Activated CD8-positive, alpha-beta T cell treated with anti-CD3 and anti-CD28 coated beads for 36 hours (primary cell): ENCODE measurements at places on chromosomes 4 and X. TPM values are rescaled to one million over a fixed set of nuclear protein-coding genes. Genes with fewer than 3 reads are reported as not detected.

DNA sequence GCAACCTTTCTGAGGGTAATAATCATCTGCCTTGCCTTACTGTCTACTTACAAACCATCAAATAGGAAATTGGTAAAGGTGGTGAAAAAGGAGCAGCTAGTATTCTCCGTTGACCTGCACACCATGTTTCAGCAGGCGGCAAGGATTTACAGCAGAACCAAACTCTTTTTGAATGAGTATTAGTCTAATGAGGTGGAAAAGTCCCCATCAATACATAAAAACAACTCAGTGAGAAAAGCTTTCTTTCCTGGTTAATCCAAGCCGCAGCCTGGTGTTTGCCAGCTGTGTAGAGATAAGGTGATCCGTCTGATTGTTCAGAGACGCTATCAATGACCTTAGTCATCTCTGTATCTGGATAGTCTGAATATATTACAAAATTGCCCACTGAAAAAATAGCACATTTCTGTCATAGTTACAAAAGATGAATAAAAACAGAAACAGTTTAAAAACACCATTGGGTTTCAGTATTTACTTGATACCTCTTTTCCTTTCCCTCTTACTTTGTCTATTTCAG, 110.4 kb upstream of the TBC1D9 start:
- no peak for DNase-seq

GRCh38 chr4:173346074-173346473, 11.9 kb upstream of the HMGB2 start:
- no peak for DNase-seq

DNA sequence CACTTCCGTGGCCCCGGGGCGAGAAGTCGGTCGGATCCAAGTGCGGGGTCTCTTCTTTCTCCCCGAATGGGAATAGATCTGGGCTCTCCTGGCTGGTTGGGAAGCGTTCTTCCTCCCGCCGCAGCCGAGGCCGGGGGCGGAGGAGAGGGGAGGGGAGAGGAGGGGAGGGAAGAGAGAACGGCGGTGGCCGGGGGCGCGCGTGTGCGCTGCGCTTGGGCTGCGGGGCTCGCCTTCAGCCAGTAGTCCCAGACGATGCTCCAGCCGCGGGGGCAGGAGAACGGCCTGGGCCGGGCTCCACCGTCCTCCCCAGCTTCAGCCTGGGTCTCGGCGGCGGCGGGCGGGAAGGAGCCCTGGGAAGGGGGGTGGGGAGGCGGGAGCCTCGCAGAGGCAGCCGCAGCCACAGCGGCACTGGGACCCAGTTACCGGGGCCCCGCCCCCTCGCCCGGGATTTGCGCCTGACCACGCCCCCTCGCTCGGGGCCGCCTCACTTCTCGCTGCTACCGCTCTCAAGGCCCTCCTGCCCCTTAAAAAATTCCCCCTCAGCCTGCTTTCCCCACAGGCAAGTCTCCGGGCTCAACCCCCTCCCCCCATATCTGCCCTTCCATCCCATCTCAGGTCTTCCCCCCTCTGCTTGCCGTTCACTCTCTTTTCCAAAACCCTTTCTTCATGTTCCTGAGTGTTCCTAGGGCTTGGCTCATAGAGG, at the start of gene FGD1:
Gene FGD1 (minus strand): TSS at position 421 of the 703 bp plus-strand sequence. CDS start 802 bp downstream, outside the sequence.
- DNase-seq, result peak; percentile 34

NPY2R gene
- not detected for total RNA-seq

F8A3 gene
- total RNA-seq, result 11.0 TPM

SHROOM2 gene
- not detected for total RNA-seq

HDX gene
- 1.2 TPM for total RNA-seq

- DNase-seq, result no peak
Observed at GRCh38 chr4:103853627-103854026, 133.8 kb upstream of the TACR3 start.

C4orf36 gene
- not detected for total RNA-seq

ADH7 gene
- not detected for total RNA-seq

DNA sequence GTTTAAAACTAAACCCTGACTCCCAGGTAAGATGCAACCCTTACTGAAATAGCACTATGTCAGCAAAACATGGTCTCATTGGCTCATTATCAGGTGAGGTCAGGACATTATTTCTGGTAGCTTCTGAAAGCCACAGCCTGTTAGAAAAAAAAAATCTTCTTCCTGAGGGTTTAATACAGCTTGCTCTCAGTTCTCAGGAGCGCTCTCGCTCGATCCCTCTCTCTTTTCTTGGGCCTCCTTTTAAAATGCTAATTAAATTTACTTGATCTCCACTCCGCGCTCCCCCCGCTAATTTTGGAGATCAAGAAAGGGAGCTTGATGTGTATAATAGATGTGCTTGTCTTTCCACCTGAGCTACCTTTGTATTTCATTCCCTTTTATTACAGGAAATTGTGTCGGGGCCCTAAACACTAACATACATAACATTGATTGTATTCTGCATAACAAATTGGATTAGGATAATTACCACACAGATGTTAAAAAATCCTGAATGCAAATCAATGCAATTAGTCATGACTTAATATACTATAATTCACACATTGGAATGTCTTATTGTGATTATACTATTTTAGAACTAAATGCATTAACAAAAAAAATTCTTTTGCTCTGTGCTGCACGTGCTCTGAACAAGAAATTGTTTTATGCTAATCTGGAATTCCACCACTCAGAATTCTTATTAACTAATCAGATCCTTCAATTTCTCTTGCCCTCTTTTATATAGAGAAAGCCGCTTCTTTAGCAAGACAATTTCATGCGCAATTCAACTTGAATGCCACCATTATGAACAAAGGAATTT, 101.6 kb upstream of the TEX13D start:
- no peak for DNase-seq

ZFYVE28 gene
- total RNA-seq, result 4.9 TPM

- DNase-seq, result no peak
Observed at GRCh38 chr4:74159143-74159709, 1.3 kb downstream of the MTHFD2L start.

DNA sequence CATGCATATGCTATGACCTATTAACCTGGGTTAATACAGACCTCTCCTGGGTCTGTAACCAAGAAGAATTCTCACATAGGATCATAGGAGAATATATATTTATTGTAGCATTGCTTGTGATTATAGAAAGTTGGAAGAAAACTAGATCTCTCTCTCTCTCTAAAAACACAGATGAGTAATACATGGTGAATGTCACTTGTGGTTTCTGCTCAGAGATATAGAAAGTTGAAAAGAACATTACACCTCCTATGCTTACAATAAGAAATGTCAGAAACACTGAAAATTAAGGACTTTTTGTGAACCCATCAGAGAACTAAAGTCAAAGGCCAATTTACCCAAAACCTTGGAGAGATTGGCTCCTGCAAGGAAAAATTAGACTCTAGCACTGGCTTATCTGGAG, 1389.5 kb downstream of the FAM133A start:
- DNase-seq, result no peak

GRCh38 chr4:40520533-40520932, 109.1 kb downstream of the RBM47 start:
- DNase-seq, result no peak

CDK16 gene
- total RNA-seq, result 61.3 TPM

GRCh38 chr4:173195109-173195508, 26.5 kb downstream of the GALNT7 start:
- no peak for DNase-seq

DNA sequence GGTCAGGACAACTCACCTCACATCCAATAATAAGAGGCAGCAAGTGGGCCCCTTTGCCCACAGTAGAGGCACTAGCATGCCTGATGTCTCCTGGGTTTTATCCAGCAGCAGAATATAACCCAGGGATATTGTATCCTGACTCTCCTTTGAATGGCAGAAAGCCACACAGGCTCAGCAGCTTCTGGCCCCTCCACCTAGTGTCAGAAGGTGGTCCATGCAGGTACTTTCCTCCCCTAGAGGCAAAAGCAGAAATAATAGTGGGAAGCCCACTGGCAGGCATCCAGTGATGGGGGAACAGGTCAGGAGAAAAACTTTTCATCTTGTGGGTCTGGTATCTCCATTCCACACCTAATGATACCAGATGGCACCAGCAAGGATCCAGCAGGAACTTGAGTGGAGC, 75.5 kb upstream of the IRS4 start:
- DNase-seq, result no peak

RAB9B gene
- total RNA-seq, result 0.38 TPM

ELF4 gene
- total RNA-seq, result 17.5 TPM

KLB gene
- not detected for total RNA-seq

SHOX gene
- total RNA-seq, result not detected

MSL3 gene
- total RNA-seq, result 39.3 TPM

DNA sequence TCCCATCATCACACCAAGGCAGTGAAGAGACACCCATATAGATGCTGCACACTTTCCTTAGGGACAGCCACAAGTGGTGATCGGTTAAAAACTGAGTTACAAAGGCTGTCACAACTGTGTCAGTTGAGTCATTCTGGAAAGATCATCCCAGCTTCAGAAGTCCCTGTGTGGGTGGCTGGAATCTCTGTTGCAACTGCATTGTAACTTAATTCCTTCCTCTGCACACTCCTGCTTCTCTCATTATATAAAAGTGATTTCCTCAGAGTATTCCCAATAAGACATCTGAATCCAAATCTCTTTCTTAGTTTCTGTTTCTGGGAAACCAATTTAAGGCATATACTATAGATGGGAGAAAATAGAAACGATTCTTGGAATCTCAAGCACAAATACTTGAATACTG, 88.1 kb downstream of the FSTL5 start:
- no peak for DNase-seq

DNA sequence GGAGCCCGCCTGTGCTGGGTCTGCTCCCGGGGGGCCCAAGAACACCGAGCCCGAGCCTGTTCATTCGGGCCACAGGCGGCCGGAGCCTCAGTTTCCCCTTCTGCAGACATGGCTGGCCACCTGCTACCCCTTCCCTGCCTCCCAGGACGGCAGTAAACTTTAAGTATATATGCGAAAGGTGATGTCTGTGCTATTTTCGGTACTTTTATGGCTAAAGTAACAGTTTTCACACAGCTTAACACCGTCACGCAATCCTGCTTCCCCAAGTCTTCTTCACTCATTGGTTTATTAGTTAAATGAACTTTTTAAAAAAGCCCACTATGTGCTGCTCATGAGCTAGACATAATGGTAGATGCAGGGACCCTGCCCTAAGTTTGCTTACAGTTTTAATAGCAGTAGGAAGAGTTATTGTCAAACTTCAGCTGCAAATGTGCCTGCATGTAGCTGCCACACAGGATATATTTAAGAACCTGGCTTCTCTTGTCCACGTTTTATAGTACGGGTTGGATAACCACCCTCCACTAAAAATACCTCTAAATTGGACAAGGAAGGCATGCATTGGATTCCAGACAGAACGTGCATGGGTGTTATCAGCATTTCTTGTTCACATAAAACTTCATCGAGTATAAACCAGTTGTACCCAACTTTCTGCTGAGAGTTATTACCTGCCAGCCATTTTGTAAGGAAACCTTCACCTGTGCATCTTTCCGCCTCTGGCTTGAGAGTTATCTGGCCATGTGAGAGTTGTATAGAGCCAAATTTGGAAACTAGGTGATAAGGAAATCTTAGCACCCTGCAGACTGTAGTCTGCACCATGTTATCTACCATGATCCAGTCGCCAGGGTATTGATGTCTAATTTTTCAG, 741 bp downstream of the ANAPC4 start:
- DNase-seq, result no peak

- no peak for DNase-seq
Observed at GRCh38 chr4:8207314-8207713, 8.2 kb downstream of the SH3TC1 start.

GRCh38 chrX:35040871-35041270, 98.3 kb downstream of the FAM47B start:
- DNase-seq, result no peak

GRCh38 chr4:5747738-5748375, 36.9 kb downstream of the EVC start:
- DNase-seq, result no peak

GRCh38 chrX:32397562-32398216, 813.7 kb downstream of the DMD start:
- DNase-seq, result no peak

DNA sequence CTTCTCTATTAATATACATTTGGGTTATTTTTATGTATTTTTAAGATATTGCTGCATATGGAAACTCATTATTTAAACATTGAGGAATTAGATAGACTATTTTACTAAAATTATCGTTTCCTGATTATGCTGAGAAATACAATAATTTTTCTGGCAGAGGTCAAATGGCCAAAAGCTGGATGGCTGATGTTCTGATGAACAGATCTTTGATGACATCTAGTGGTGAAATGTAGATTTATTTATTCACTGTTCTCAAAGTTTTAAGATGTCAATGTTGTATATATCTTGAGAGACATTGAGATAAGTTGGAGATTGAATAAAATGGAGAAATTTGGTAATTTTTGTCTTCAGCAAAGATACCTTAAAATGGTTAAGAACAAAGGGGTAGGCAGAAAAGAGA, 96.2 kb downstream of the UGT8 start:
- DNase-seq, result no peak

GRCh38 chrX:54444752-54445151, 4.5 kb downstream of the TSR2 start:
- no peak for DNase-seq

DNA sequence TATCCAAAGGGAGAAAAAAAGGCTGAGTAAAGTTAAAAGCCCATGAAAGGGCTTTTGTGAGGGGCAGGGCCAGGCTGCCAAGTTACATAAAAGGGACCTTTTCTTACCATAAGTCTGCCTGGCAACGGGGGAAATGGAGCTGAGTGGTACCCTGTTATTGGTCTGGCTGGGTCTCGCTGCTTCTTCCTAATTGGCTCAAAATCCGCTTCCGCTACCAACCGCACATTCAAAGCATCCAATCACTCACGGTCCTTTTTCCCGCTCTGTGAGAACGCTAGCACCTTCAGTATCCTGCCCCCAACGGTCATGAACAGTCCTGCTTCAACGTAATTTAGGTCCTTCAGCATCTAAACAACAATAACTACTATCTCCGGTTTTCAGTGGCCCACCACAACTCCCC, 611 bp downstream of the TEX11 start:
- DNase-seq, result no peak

PLA2G12A gene
- total RNA-seq, result 35.6 TPM

DNA sequence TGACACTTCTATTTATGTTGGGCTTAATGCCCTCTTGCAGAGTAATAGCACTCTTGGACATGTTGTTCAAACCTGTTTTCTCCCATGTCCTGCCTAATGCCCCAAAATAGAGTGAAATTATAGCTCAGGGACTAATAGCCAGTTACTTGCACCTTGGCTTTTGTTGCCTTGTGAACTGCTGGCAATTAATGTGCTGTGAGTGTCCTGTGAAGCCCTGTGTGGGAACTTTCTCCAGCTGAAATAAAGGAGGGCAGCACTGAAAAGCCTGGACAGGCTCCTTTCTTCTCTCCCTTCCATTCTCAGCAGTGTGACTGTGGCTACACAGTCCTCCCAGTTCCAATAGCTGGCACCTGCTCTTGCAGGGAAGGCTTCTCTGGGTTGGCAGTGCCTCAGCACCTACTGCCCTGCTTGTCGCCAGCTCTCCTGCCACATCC, 72.4 kb downstream of the DCLK2 start:
- no peak for DNase-seq

GRCh38 chrX:131792356-131792749, 230.7 kb upstream of the STK26 start:
- no peak for DNase-seq

FMR1 gene
- 27.2 TPM for total RNA-seq

- DNase-seq, result no peak
Observed at GRCh38 chr4:83759611-83760010, 223.7 kb downstream of the GPAT3 start.
